Fibroblast of the aortic adventitia (primary cell): ENCODE measurements at places on chromosomes 7 and 10.

GRCh38 chr7:45636733-45637132, 62.6 kb downstream of the ADCY1 start:
- no peak for DNase-seq

DNA sequence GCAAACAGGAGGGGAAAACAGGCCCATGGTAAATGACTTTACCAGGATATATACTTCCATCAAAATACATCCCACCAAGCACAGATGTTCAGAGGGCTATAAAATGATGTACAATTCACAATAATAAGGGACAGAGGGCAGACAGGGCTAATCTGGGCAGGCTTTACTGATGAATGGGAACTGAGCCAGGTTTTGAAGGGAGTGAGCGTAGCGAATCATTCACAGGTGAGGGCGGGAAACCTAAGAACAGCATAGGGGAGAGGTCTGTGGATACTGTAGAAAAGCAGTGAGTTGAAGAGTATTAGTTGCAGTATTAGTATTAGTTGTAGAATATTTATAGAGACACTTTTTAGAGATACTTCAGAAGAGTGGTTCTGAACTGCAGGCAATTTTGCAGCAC, 180.8 kb downstream of the JAZF1 start:
- no peak for DNase-seq

DNA sequence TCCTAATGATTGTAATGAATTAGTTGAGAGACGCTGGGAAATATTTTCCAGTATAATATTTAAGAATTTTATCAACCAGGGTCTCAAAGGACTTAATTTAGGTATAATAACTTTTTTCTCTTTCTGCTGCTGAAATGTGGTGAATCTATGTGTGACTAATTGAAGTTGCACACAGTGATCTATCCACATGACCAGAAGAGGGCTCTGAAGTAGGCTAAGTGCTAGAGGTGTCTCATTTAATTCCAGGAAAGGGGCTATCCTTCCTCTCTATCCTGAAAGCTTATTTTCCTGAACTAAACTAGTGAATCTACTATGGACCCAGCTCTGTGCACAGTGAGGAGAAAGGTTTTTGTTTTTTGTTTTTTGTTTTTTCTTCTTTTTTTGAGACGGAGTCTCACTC, 294.4 kb upstream of the MYO3A start:
- DNase-seq = no peak

- DNase-seq = peak; percentile 18
Measured at GRCh38 chr10:118629211-118629610, 33.8 kb upstream of the PRLHR start.

DNA sequence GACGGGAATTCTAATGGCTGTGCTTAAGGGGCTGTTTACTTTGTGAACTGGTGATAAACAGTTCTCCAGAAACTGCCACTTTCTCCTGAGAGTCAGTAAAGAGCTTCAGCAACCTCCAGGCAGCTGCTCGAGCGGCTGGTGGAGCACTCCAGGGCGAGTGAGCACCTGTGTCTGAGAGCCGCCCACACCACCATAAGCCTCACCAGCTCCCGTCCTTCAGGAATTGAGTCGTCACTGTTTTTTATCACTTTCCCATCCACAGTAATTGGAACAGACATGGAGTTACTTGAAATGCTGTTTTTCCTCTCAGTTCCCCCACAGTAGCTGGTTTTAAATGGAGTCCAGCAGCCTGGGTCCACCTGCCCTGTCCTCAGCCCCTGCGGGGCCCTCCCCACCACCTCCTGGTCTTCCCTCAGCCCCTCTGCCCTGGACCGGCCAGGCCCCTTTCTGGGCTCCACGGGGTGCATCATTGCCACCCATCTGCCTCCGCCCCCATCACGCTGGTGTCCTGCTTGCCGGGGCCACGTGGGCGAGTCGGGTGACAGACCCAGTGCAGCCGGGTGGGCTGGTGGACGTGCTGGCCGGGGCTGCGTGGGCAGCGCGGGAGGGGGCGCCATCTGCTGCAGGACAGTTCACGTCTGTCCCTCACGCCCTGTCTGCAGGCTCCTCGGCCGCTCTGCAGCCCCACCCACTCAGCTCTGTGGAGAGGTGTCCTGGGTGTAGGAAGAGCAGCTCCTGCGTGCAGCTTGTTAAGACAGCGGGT, 56.0 kb downstream of the NKX6-2 start:
- no peak for DNase-seq

DNA sequence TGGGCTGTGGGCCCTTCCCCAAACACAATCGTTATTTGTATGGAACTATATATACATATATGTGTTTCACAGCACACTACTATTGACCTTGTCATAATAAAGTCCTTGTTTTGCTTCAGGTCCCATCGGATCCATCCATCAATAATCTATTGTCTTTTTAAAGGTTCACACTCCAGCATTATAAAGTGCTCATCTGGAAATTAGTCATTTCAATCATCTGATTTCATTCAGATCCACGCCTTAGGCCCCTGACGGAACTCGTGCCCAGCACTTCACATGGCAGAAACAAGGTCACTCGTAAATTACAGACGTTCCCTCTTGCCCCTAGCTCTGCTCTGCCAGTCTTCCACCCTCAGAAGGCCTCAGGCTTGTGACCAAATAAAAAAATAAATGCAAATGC, 133.1 kb upstream of the PPP2R2D start:
- no peak for DNase-seq

DNA sequence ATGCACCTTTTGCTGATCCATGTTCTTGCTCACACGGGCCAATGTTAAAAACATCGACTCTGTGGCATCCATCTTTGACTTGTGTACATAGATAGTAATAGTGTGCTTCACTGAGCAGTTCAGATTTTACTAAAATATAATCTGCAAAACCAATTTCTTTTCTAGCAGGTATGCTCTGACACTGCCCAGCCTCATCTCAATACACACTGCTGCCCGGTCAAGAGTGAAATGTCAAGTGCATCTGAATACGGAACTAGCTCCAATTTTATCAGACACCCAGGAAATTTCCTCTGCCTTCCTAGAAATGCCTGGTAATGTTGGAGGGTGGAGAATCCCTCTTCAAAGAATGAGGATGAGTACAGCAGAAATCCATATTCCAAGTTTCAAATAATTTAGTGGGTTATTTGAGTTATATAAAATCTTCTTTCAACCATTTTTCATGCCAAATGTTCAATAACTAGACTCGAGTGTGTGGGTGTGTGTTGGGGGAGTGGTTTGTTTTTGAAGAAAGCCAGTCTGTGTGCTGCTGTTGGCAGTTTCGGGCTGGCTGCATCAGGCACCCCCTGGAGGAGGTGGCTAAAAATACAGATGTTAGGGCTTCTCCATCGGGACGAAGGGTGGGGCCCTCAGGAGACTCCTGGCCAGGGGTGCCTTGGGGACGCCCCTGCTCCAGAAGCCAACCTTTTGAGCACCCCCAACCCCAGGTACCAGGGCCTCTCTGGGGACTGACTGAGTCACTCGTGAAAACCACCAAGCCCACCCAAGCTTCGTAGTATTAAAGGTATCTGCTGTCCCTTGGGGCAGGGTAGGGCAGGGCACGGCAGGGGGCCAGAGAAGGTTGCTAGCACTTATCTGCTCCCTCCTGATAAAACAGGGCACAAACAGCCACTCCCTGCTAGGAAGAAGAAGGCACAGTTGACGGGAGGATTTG, 15.4 kb downstream of the CTBP2 start:
- DNase-seq = peak; percentile 66

DNA sequence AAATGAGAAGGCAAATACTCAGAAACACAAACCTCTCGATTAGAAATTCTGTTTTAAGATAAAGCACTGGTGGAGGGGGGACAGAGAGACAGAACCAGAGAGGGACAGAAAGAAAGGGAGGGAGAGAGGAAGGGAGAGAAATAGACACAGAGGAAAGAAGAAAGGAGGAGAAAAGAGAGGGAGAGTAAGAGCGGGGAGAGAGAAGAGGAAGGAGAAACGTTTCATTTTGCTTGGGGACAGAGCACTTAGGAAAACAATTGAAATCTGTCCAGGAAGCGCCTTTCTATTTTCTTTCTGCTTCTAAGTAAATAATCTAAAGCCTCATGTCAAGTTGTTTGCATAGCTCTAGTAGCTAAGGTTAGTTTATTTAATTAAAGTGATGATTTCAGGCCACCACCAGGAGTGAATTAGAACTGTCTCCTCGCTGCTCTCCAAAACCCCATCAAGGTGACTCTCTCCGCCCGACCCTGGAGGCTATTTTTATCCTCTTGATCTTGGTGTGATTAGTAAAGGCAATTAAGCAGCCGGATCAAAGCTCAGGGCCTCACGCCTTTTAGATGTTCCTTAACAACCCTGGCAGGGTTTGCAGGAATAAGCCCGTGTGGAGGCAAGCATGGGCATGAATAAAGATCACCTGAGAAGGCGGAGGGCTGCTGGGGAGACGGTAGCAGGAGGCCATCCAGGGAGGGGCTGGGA, 73.4 kb upstream of the INSIG1 start:
- no peak for DNase-seq

- DNase-seq = no peak
Measured at GRCh38 chr10:117934477-117934876, 112.3 kb downstream of the RAB11FIP2 start.

GRCh38 chr7:157519246-157519645, 182.4 kb downstream of the DNAJB6 start:
- DNase-seq = no peak

GRCh38 chr7:48868916-48869315, 55.4 kb upstream of the CDC14C start:
- no peak for DNase-seq

- peak; percentile 57 for DNase-seq
Measured at GRCh38 chr10:6722616-6723004, 142.5 kb upstream of the PRKCQ start.

DNA sequence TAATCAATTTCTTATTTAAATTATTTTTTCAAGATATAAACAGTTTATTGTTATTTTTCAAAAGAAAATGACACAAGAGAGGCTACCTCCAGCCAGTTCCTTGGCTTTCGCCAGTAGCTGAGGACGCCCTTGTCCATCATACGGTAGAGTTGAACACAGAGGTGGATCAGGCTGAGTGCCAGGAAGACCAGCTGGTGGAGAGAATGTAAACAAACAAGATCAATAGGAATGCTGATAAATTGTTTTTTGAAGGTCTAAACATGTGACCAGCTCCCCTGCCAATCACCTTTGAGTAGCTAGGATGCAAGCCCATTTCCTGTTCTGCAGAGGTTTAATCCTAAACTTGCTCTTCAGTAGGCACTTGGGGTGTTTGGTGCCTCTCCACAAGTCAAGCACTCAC, 138.9 kb downstream of the PKD1L1 start:
- DNase-seq = no peak

GRCh38 chr7:116322541-116322940, 112.2 kb downstream of the TES start:
- DNase-seq = peak; percentile 22

- DNase-seq = no peak
Measured at GRCh38 chr7:2010101-2010500, 222.6 kb downstream of the MAD1L1 start.

DNA sequence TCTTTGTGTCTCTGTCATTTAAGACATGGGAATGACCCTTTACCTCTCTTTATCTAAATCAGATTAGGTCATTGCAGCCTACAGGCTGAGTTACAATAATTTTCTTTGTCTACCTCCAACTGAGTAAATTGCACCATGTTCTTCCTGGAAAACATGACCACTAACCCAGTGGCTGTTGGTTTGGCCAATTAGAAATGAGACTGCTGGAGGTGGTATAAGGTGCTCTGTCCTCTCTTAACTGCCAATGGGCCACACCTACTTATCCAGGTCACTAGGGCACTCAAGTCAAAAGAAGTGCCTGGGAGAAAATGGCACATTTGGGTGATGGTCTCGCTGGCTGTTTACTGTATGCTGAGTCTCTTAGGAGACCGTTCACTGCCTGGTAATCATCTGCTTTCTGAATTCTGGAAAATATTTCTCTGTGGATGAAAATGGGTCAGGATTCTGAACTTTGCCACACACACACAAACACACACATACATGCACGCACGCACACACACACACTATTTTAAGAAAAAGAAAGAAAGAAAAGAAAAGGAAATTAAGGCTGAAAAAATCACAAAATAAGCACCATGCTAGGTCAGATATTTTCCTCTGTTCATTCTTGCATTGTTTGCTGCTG, 16.4 kb downstream of the STAMBPL1 start:
- no peak for DNase-seq

- peak; percentile 99 for DNase-seq
Measured at GRCh38 chr7:102914585-102914984, 1.8 kb downstream of the LRRC17 start.

DNA sequence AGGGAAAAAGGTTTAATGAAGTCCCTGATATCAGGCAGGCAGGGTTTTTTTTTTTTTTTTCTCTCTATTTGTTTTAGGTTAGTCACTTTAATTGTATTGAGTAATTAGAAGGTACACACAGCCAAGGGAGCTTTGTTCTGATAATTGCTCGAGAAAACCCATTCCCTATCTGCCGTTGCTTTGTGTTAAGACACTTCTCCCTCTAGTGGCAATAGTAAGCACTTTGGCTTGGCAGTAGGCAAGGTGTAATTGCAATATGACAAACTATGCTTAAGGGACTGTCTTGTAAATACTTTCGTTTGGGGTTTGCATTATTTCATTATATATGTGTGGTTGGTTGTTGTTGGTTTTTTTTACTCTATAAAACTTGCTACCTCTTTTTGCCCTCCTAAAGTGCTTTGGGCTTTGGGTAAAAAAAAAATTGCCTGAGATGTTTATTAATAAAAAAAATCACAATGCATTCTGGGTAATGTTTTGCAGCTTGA, 113.4 kb downstream of the BTRC start:
- peak; percentile 80 for DNase-seq

GRCh38 chr7:105827151-105827875, 49.1 kb downstream of the ATXN7L1 start:
- DNase-seq = no peak

DNA sequence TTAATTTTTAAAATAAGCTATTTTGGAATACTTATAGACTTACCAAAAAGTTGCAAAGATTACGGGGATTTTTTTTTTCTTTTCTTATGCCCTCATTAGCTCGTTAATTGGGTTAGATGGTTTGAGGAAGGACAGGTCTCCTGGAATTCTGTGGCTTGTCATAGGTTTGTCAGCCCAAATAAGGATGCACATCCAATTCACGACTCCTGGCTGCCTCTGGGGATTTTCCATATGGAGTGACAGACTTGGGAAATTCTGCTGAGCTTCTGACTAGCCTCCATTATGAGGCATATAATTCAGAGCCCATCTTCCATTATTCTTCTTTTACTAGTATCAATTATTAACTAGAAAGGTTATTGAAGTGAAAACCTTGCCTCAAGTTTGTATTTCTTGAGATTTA, 102.1 kb downstream of the AUTS2 start:
- no peak for DNase-seq
